Activated CD8-positive, alpha-beta memory T cell treated with anti-CD3 and anti-CD28 coated beads, Interleukin-2, amount 10 ng/mL, durations not matched to agents 7 days and 5 days (primary cell): ENCODE measurements at places on chromosomes 4 and X. TPM values are rescaled to one million over a fixed set of nuclear protein-coding genes. Genes with fewer than 3 reads are reported as not detected.

The CXCL6 gene
- not detected for total RNA-seq

DNA sequence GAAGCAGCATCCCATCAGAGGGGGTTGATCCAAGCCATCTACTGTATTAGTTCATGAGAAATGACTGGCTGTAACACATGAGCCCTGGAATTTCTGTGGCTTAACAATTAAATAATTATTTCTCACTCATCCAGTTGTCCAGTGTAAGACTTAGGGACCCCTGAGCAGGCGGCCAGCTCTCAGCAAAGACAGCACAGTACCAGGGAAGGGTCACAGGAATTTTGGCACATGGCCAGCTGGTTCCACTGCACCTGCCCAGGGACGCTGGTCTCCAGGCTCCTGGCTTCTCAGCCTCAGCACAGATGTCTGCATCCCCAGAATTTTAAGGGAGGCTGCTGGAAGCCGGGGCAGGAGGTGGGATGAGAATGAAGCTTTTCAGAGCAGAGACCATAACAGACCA, 93.7 kb upstream of the DHRSX start:
- no peak for DNase-seq

DNA sequence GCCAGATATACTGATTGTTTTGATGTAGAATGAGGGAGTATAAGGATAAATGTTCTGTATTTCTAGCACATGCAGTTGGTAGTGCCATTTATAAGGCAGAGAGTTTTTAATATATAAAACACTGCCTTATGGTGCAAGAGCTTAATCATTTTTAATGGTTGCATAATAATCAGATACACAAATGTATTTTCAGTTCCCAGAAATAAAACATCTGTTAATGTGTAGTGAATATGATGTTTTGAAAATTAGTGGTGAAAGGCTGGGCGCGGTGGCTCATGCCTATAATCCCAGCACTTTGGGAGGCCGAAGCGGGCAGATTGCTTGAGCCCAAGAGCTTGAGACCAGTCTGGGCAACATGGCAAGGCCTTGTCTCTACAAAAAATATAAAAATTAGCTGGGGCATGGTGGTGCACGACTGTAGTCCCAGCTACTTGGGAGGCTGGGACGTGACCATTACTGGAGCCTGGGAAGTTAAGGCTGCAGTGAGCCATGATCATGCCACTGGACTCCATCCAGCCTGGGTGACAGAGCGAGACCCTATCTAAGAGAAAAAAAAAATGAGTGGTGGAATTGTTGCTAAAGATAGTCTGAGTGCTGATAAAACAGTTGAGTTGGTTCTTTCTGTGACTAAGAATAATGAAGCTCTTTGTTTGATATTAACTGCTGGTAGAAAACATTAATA, 29.3 kb downstream of the CLCN3 start:
- no peak for DNase-seq

GRCh38 chrX:96455078-96455477, 229.6 kb upstream of the DIAPH2 start:
- no peak for DNase-seq

The GPRASP2 gene
- 0.15 TPM for total RNA-seq

The SFRP2 gene
- not detected for total RNA-seq

- DNase-seq: no peak
These were observed 226.2 kb downstream of the PALLD start for GRCh38 chr4:168723020-168723419.

The RBM47 gene
- 2.3 TPM for total RNA-seq
